ENCODE measurements at places on chromosomes 3 and 15.
A peak's percentile ranks its signal among the peaks of the same experiment; 100 is the strongest.

GRCh38 chr3:102715030-102715697 is 280.3 kb downstream of the ZPLD1 start:
- DNase-seq, result no peak

GRCh38 chr3:150307311-150308036 is 100.6 kb upstream of the TSC22D2 start:
- no peak for DNase-seq

- no peak for DNase-seq
These were observed 419.1 kb downstream of the TIGIT start for GRCh38 chr3:114712728-114713492.

DNA sequence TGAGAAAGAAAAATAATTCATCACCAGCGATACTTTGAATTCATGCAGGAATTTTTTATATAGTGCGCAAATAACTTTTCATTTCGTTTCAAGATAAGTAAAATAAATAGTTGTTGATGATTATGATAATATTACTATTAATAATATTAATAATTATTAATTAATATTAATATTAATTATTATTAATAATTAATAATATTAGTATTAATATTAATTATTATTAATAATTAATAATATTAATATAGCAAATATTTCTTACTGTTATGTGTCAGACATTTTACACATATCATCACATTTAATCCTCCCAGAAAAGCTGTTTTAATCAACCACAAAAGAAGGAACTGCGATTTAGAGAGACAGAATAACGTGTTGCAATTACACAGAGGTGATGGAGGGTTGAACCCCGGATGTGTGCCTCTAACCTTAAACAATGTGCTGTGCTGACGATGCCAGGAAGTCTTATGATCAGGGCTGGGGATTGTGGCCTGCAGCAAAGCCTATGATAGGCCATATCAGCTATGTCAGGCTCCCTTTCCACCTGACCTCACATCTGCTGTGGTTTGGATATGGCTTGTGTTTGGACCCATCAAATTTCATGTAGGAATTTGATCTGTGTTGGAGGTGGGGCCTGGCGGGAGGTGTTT is 263.5 kb upstream of the NR2F2 start:
- DNase-seq, result no peak

DNA sequence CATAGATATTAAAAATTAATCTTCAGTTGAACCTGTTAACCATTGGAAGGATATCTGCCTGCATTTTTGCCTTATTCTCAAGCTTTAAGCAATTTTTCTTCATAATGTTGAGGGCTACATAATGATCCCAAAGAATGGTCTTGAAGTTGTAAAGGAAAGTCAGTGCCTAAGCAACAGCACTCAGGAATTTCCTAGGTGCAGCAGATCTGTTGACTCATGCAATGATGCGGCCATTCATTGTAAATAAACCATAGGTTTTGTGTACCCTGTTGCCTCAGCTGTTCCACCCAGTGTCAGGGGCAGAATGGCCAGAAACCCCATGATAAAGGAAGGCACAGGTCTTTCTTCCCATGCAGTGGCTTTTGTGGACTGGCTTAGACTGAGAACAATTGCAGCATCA is 78.4 kb upstream of the TRIM42 start:
- DNase-seq, result no peak

- DNase-seq, result no peak
These were observed 37.6 kb upstream of the WDR49 start for GRCh38 chr3:167691366-167691765.

- DNase-seq, result no peak
These were observed 16.7 kb upstream of the TBL1XR1 start for GRCh38 chr3:177213801-177214535.

GRCh38 chr3:49132437-49133225 is at the start of gene LAMB2:
Gene LAMB2, minus strand, starts transcription at chr3:49133050. Its CDS starts 183 bp downstream, at chr3:49132867.
- peak; percentile 80 for DNase-seq

DNA sequence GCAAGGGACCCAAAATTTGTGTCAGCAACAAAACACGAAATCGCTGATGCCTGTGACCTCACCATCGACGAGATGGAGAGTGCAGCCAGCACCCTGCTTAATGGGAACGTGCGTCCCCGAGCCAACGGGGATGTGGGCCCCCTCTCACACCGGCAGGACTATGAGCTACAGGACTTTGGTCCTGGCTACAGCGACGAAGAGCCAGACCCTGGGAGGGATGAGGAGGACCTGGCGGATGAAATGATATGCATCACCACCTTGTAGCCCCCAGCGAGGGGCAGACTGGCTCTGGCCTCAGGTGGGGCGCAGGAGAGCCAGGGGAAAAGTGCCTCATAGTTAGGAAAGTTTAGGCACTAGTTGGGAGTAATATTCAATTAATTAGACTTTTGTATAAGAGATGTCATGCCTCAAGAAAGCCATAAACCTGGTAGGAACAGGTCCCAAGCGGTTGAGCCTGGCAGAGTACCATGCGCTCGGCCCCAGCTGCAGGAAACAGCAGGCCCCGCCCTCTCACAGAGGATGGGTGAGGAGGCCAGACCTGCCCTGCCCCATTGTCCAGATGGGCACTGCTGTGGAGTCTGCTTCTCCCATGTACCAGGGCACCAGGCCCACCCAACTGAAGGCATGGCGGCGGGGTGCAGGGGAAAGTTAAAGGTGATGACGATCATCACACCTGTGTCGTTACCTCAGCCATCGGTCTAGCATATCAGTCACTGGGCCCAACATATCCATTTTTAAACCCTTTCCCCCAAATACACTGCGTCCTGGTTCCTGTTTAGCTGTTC is 34.9 kb downstream of the CHDH start:
- DNase-seq, result peak; percentile 49

DNA sequence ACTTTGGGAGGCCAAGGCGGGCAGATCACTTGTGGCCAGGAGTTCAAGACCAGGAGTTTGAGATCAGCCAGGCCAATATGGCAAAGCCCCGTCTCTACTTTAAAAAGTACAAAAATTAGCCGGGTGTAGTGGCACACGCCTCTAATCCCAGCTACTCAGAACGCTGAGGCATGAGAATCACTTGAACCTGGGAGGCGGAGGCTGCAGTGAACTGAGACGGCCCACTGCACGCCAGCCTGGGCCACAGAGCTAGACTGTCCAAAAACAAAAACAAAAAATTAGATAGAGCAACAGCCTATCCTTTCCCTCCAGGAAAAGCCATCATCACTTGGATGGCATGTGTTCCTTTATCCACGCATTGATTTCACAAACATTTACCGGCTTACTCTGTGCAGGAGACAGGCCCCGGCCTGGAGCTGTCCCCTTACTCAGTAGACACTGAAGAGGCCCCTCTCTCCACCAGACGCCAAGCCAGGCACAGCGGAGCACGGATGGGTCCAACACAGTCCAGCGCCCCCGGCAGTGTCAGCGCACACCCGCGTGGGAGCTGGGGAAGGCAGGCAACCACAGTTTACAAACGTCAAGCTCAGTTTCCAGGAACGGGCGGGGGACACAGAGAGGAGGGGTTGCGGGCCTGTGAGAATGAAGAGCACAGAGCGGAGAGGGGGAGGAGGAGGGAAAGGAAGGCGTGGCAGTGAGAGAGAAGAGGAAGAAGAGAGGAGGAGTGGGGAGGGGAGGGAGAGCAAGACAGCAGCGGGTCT is 3.1 kb downstream of the GP5 start:
- DNase-seq, result peak; percentile 65

DNA sequence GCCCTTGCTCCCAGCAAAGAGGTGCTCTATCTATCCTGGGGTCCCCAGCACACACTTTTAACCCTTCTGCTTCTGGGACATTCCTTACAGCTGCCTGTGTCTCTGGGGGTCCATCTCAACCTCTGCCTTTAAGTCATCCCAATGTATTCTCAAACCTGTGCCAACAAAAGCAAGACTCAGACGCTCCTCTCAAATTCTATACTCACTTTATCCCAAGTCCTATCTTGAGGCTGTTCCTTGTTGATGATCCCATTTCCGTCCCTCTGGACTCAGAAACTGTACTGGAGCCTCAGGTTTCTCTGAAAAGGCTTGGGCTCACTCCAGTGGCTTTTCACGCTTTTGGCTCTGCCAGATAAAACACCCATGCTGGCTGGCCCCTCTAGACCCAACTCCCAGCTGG is 69.7 kb downstream of the XXYLT1 start:
- no peak for DNase-seq

DNA sequence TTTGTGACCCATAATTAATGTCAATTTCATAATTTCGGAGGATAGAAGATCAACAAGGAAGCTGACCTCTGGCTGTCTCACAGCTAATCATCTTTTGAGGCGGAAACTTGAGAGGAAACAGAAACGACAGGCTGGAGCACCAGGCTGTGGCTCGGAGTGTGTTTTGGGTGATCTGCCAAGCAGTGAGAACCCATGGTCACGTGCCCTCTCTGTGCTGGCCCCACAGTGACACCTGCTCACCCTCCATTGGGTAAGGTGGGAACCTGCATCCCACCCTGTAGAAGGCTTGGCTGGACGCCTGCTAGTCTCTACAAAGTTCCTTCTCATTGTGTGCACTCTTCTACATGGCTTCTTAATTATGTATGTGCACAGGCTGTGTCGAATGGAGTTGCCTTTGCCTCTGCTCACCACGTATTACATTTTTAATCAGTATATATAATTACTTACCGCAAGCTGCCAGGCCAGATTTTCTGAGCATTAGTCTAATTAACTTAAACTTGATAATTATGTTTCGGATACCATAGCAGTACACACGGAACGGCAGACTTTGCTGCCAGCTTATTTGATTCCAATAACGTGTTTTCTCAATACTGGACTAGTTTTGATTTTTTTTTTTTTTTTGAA is 719.4 kb upstream of the CFAP20DC start:
- no peak for DNase-seq

GRCh38 chr15:37819191-37819590 is 115.2 kb upstream of the TMCO5A start:
- no peak for DNase-seq

DNA sequence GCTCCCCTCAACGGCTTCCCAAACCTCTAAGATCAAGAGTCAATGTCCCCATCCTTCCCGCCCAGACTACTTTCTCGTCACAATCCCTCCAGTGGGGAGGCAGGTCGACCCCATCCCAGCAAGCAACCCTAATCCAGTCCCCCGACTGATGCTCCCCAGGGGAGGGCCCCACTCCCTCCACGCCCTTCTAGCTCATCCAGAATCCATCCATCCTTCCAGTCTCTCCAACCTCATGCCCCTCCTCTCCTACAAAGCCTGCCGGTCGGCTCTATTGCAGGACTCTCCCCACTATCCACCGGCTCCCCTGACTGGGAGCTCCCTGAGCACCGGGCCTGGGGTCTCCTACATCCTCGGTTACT is 1.3 kb downstream of the ADAMTS7 start:
- DNase-seq, result no peak

GRCh38 chr15:42021593-42021992 is 751 bp upstream of the PLA2G4E start:
- peak; percentile 44 for DNase-seq

DNA sequence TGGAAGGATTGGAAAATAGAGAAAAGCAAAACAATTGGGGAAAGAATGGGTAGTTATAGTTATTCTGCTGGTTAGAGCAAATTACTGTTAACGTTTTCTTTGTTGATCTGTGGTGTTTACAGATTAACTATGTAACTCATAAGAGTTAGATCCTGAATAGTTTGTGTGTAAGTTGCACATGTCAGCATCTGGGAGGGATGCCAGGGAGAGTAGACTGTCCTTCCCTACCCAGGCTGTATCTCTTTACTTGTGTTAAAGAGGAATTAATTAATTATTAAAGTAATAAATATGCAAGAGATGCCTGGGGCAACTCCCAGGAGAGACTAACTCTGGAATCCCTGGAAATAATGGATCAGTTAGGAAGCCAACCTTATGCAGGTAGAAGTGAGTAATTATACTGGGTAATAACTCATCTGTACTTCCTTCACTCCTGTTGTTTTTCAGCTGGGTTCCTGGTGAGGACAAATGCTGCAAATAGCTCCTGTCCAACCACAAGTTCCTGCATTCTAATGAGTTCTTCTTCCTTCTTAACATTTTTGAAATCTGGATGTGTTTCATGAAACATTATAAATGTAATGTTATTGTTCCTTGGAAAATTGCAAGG is 18.9 kb downstream of the GHRL start:
- DNase-seq, result no peak

- DNase-seq, result no peak
These were observed 238.8 kb upstream of the DPH6 start for GRCh38 chr15:35784745-35785144.

DNA sequence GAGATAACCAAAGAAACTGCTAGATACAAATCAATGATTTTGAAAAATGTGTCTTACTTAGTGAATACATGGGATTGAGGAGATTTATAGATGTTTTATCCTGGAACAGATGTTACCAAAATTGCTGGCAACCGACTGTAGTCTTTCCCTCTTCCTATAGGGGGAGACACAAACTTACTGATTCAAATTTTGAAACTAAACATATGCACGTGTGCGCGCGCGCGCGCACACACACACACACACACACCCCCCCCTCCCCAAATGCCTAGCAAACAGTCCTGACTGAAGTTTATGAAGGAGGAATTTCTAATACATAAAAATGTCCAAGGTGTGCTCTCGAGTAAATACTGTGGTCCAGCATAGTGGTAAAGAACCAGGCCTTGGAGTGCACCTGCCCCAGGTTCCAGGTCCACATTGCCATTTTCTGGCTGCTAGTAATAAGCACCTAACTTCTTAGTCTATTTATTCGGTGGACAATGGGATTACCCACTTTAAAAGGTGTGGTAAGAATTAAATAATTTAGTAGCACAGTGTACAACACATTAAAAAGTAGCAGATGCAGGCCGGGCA is 18.5 kb upstream of the C3orf62 start:
- DNase-seq, result no peak

- no peak for DNase-seq
These were observed 19.1 kb downstream of the TYRO3 start for GRCh38 chr15:41577863-41578735.

DNA sequence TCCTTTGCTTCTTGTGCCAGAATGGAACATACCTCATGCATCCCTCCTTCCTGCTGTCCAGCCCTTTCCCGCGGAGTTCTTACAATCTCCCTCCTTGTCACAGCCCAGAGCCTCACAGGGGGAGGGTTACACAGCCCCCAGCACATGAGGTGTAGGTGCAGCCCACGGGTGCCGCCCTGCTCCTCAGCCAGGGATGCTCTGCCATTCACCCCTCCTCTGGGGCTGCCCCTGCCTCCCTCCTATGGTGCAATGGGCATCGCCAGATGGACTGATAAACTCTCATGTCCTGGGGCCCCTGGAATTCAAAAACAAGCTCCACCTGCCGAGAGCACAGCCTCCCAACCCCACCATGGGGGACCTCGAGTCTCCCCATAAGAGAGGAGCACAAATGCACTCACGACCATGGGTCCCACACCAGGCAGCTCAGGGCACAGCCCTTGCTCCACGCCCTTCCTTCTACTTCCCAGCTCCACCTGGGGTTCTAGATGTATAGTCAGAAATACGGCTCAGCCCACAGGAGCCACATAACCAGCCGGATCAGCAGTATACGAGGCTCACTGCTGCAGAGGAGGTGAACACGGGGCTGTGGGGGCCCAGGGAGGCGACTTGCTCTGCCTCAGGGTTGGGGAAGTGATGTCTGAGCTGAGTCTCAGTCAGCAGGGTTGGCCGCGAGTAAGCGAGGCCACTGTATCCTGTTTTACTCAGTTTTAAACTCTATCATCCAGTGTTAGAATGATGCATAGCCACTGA is 269.7 kb upstream of the LYSMD4 start:
- peak; percentile 46 for DNase-seq

Data from upper lobe of right lung (tissue), 1 donor.